ENCODE measurements at places on chromosomes 4 and X. TPM values are rescaled to one million over a fixed set of nuclear protein-coding genes. Genes with fewer than 3 reads are reported as not detected.

CXCL9 gene
- total RNA-seq = not detected

DCAF12L2 gene
- not detected for total RNA-seq

PPP1R2C gene
- not detected for total RNA-seq

GNRHR gene
- total RNA-seq = not detected

FANCB gene
- 4.3 TPM for total RNA-seq

PPP4R3C gene
- total RNA-seq = not detected

TEX11 gene
- total RNA-seq = not detected

KLHL5 gene
- total RNA-seq = 86.1 TPM

HSFX1 gene
- not detected for total RNA-seq

- no peak for DNase-seq
These were observed 20.1 kb downstream of the SPON2 start for GRCh38 chr4:1152290-1152689.

DNA sequence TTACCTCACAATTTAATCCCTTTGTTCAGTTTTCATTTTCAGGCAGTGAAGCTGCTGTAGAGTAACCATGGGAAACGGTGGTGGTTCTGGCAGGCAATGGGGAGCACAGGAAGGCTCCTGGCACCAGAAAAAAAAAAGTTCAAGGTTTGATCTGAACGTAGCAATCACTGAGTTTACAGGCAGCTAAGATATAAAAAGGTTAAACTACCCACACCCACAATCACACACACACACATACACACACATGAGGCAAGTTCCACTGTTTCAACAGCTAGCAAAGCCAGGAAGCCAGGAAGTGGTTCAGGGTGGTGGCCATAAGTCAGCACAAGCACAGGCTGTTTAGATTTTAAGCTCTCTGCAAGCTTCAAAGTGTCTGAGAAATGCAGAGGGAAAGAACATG lies at the start of gene SULT1B1:
SULT1B1 (minus strand) TSS at position 166 of the 400 bp plus-strand sequence. CDS start 5,403 bp downstream, outside the sequence.
- DNase-seq = no peak

DNA sequence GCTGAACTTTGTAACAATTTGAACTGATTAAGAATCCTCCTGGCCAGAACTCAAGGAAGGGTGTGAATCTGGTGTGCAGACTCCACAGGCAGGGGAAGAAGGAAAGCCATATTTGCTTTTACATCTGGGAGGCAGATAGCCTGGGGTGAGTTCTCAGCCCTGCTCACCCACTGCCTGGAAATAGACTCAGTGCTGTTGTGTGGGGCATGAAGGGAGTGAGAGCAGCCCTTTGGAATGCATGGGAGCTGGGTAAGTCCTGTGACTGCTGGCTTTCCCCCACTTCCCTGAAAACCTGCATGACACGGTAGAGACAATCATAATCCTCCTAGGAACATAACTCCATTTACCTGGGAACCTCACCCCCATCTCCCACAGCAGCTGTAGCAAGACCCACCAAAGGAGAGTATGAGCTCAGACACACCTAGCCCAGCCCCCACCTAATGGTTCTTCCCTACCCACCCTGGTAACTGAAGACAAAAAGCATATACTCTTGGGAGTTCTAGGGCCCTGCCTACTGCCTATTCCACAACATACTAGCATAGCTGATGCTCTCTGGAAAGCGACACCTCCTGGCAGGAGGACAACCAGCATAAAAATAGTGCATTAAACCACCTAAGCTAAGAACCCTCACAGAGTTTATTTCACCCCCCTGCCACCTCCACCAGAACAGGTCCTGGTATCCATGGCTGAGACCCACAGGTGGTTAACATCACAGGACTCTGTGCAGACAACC lies 59.3 kb upstream of the UBQLN2 start:
- no peak for DNase-seq

- no peak for DNase-seq
These were observed 387.5 kb upstream of the FTHL17 start for GRCh38 chrX:31459361-31459760.

GRCh38 chr4:77072195-77072753 lies 3.5 kb downstream of the CCNI start:
- no peak for DNase-seq

GRCh38 chrX:12447448-12448064 lies 309.3 kb downstream of the FRMPD4 start:
- DNase-seq = peak; percentile 1

DNA sequence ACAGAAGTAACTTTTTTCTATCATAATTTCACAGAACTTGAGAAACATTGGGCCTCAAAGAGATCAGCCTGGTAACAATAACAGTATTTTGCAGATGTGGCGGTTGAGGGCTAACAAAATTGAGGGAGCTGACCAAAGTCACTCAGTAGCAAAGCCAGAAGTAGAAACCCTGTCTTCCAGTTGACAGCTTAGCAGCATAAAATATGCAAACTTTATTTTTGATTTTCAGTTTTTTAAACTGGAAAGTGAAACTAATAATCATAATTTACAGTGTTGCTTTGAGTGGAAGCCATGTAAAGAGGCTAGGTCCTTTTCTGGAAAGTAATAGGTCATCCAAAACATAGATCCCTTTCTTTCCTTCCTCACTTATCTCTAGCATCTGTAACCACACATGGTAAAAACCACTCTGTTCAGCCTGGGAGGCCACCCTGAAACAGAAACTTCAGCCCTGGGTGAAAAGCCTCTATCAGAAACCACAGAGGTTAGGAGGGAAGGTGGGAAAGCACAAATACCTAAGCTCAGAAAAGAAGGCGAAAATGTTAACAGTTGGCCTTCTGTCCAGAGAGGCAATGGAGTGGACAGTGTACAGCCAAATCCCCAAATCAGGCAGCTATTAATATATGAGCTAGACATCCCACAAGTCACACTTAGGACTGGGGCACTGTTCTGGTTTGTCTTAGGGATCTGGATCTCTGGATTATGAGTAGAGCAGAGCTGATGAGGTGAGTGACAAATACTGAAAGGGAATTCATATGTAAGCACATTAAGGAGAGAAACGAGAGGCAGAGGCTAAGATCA lies 61.1 kb upstream of the ARSJ start:
- DNase-seq = no peak

DNA sequence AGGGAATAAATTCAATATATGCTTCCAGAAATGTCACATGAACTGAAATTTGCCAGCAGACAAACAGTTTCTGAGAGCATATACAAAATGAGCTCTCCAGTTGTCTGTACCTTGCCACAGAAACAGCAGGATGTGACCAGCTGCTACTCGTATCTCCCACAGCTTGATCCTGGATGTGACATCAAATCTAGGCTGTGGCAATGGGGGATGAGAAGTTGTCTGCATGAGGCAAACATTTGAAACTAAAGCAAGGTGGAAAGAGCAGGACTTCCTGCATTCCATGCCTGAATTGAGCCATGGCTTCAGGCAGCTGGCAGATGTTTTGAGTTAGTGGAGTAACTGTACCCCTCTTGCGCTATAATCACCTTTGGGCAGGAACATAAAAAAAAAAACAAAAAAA lies 1724.0 kb downstream of the RPA4 start:
- DNase-seq = no peak

DNA sequence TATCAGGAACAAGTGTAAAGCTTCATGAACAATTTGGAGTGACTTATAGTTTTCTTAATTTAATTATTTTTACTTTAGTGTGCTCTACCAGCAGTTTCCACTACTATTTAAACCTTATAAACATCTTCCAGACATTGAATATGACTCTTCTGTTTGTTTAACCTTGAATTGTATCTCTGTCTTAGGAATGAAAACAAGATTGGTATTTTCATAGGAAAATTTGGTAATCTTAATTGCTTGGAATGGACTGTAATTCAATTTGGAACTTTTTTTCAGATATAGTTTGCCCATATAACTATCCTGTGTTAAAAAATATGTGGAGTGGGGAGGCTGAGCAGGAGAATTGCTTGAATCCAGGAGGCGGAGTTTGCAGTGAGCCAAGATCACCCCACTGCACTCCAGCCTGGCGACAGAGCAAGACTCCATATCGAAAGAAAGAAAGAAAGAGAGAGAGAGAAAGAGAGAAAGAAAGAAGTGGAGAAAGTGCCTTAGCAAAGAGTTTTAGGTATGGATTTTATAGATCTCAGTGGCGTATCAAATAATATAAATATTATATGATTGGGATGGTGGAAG lies 242.4 kb downstream of the BMPR1B start:
- DNase-seq = no peak

GRCh38 chr4:102625232-102625930 lies 124.2 kb downstream of the NFKB1 start:
- DNase-seq = no peak

DNA sequence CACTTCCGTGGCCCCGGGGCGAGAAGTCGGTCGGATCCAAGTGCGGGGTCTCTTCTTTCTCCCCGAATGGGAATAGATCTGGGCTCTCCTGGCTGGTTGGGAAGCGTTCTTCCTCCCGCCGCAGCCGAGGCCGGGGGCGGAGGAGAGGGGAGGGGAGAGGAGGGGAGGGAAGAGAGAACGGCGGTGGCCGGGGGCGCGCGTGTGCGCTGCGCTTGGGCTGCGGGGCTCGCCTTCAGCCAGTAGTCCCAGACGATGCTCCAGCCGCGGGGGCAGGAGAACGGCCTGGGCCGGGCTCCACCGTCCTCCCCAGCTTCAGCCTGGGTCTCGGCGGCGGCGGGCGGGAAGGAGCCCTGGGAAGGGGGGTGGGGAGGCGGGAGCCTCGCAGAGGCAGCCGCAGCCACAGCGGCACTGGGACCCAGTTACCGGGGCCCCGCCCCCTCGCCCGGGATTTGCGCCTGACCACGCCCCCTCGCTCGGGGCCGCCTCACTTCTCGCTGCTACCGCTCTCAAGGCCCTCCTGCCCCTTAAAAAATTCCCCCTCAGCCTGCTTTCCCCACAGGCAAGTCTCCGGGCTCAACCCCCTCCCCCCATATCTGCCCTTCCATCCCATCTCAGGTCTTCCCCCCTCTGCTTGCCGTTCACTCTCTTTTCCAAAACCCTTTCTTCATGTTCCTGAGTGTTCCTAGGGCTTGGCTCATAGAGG lies at the start of gene FGD1:
FGD1 (minus strand) TSS at position 421 of the 703 bp plus-strand sequence. CDS start 802 bp downstream, outside the sequence.
- peak; percentile 50 for DNase-seq

DNA sequence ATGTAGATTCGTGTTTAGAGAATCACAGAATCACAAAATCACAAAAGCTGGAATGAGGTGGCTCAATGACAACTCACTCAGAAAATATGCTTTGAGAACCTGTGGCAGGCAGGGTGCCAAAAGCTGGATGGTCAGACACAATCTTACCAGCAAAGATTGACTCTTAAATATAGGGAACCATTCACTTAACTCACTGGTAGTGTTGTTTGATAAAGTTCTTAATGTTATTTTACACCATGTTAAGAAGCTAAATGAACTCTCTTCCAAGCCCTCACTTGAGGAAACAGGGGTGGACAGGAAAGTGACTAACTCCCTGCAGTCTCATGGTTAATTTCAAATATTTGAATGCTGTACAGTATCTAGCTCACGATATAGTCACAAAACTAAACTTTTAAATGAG lies 5.7 kb upstream of the SCOC start:
- peak; percentile 42 for DNase-seq

Measured in Caki2 (cell line).